ENCODE measurements at places on chromosomes 7 and 10. TPM values are rescaled to one million over a fixed set of nuclear protein-coding genes. Genes with fewer than 3 reads are reported as not detected.

- H3K27ac ChIP-seq: no peak overlapping the region
- no peak for DNase-seq
- peaks cover 90% of the 10 kb centered on the region for H3K36me3 ChIP-seq
- no peaks in the 10 kb centered on the region for H3K27me3 ChIP-seq
Observed at GRCh38 chr10:130167707-130168106, 31.5 kb downstream of the GLRX3 start.

GRCh38 chr10:13885238-13885990 lies 298.6 kb downstream of the PRPF18 start:
- H3K4me3 ChIP-seq: no peak overlapping the region
- DNase-seq: no peak
- no peaks in the 10 kb centered on the region for H3K36me3 ChIP-seq
- no peaks in the 10 kb centered on the region for H3K4me1 ChIP-seq
- no peak overlapping the region for H3K27ac ChIP-seq
- no peaks in the 10 kb centered on the region for H3K27me3 ChIP-seq

DNA sequence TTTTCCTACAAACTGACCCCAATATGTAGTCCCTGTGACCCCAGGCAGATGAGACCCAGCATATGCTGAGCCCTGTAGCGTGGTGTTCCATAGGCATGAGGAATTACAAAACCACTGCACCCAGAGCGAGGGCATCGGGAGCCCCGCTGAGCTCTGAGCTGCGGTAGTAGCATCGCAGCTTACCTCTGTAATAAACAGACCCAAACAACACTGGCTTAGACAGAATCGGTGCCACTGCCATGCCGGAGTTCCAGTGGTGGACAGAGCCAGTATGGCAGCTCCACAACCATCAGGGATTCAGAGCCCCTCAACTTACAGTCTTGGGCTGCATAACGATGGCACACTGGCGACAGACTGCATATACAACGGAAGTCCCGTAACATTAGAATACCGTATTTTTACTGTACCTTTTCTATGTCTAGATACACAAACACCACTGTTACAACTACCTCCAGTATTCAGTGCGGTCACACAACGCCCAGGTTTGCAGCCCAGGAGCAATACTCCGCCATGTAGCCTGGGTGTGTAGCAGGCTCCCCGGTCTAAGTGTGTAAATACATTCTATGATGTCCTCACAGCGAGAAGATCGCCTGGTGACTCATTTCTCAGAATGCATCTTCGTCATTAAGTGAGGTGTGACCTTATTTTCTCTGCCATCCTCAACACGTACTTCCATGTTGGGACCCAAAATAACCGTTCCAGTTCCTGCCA lies 68.8 kb downstream of the PROSER2 start:
- no peaks in the 10 kb centered on the region for H3K4me1 ChIP-seq
- H3K27me3 ChIP-seq: no peaks in the 10 kb centered on the region
- H3K36me3 ChIP-seq: no peaks in the 10 kb centered on the region
- DNase-seq: no peak
- no peak overlapping the region for H3K27ac ChIP-seq

GRCh38 chr10:122034149-122034756 lies 45.3 kb downstream of the TACC2 start:
- no peaks in the 10 kb centered on the region for H3K36me3 ChIP-seq
- DNase-seq: no peak
- no peak overlapping the region for H3K27ac ChIP-seq
- H3K27me3 ChIP-seq: no peaks in the 10 kb centered on the region
- peaks cover 14% of the 10 kb centered on the region for H3K4me1 ChIP-seq

GRCh38 chr10:36759141-36759805 lies 366.1 kb upstream of the ANKRD30A start:
- peak; percentile 20 for DNase-seq
- H3K27ac ChIP-seq: no peak overlapping the region
- H3K4me1 ChIP-seq: no peaks in the 10 kb centered on the region
- H3K36me3 ChIP-seq: no peaks in the 10 kb centered on the region
- no peaks in the 10 kb centered on the region for H3K27me3 ChIP-seq

- DNase-seq: no peak
- H3K36me3 ChIP-seq: no peaks in the 10 kb centered on the region
- H3K4me1 ChIP-seq: no peaks in the 10 kb centered on the region
- no peak overlapping the region for H3K27ac ChIP-seq
- no peak overlapping the region for H3K4me3 ChIP-seq
Observed at GRCh38 chr7:109956916-109957315, 1134.0 kb upstream of the LRRN3 start.

DNA sequence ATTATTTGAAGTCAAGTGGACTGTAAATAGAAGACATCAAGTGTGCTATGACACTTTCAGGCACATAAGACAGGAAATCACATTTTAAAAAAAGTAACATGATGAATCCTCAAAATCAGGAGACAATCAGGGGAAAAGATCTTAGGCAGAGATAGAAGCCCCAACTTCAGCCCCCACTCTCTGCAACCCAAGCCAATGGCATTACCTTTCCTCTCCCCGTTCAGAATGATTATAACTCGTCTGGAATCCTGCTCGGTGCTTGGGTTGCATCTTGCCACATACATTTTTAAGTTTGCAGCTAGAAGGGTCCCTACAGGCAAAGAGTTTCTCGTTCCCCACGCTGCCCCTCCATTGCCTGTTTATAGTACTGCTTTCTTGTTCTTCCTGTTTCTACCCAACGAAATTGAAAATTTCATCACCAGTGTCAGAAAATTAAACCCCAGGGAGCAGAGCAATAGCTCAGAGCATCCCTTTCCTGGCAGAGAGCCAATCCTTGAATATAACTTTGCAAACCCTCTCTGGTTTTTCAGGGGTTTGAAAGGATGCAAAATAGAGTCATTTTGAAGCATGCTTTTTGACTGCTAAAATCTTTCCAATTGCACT lies 260.5 kb upstream of the AOAH start:
- H3K36me3 ChIP-seq: no peaks in the 10 kb centered on the region
- H3K27ac ChIP-seq: no peak overlapping the region
- no peaks in the 10 kb centered on the region for H3K27me3 ChIP-seq
- no peak for DNase-seq
- no peaks in the 10 kb centered on the region for H3K4me1 ChIP-seq

GRCh38 chr10:54434782-54435181 lies 366.2 kb downstream of the PCDH15 start:
- H3K27me3 ChIP-seq: no peaks in the 10 kb centered on the region
- H3K4me3 ChIP-seq: no peak overlapping the region
- no peak for DNase-seq
- no peaks in the 10 kb centered on the region for H3K4me1 ChIP-seq

DNA sequence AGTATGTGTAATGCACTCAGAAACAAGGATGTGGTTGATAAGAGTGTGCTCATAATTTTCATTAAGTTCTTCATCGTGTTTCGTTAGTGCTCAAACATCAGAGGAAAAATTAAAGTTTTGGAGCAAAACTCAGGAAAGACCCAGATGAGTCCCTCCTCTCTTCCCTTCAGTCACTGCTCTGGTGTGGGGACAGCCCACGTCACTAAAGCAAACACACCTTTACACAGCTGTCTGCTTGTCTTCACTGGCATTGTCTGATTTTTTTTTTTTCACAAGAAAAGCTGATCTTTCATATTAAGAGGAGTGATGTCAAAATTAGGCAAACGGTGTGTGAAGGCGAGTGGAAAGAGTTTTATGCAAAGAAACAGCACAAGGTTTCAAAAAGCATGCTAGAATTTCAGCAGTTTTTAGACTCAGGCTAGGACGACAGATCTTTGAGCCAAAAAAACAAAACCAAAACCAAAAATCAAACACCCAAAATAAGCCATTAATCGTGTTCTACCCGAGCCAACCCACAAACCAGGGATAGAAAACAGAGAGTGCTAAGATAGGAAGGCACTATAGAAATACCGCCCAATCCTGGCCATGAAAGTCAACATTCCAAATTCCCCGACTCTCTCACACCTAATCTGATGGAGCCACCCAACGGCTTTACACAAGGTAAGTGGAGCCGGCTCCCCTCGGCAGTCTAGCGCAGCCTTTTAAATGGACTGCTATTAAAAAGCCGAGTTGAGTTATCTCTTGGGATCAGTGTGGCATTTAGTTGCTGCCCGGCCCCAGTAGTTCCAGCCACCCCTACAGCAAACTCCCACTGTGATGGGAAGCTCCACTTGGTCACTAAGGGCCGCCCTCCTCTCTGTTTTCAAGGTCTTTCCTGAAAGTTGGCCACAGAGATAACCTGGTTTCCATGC lies 27.9 kb upstream of the GATA3 start:
- peak overlapping the region; percentile 28 for H3K4me3 ChIP-seq
- H3K4me1 ChIP-seq: no peaks in the 10 kb centered on the region
- H3K27ac ChIP-seq: no peak overlapping the region
- peaks cover 7% of the 10 kb centered on the region for H3K27me3 ChIP-seq

GRCh38 chr7:30347226-30348082 lies 63.1 kb downstream of the ZNRF2 start:
- H3K4me1 ChIP-seq: peaks cover 61% of the 10 kb centered on the region
- peak overlapping the region; percentile 56 for H3K27ac ChIP-seq
- H3K27me3 ChIP-seq: no peaks in the 10 kb centered on the region
- H3K36me3 ChIP-seq: no peaks in the 10 kb centered on the region
- no peak overlapping the region for H3K4me3 ChIP-seq

DNA sequence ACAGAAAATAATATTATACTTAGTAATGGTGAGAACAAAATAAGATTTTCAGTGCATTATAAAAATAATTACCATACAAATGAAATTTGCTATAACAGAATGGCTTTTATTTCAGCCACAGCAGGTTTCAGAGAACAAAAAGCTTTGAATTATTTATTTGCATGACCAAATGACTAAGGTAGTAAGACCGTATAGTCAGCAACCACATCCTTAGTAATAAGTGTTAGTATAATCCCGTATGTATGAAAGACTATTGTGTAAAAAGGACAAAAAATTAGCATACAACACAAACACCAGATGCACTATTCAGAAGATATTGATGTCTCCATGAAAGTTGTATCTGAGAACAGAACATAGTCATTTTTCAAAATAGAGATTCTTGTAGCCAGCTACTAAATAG lies 12.2 kb downstream of the PDZD8 start:
- no peak overlapping the region for H3K4me3 ChIP-seq
- H3K36me3 ChIP-seq: no peaks in the 10 kb centered on the region
- H3K27me3 ChIP-seq: no peaks in the 10 kb centered on the region
- peaks cover 65% of the 10 kb centered on the region for H3K4me1 ChIP-seq
- DNase-seq: no peak
- peak overlapping the region; percentile 26 for H3K27ac ChIP-seq

GRCh38 chr7:2572101-2572842 lies 13.5 kb downstream of the IQCE start:
- DNase-seq: peak; percentile 52
- H3K4me3 ChIP-seq: no peak overlapping the region
- peaks cover 33% of the 10 kb centered on the region for H3K36me3 ChIP-seq
- no peaks in the 10 kb centered on the region for H3K27me3 ChIP-seq

GRCh38 chr7:94274828-94275227 lies 119.9 kb upstream of the COL1A2 start:
- H3K27ac ChIP-seq: no peak overlapping the region
- no peaks in the 10 kb centered on the region for H3K36me3 ChIP-seq
- no peak for DNase-seq
- H3K4me3 ChIP-seq: no peak overlapping the region
- H3K27me3 ChIP-seq: no peaks in the 10 kb centered on the region
- H3K4me1 ChIP-seq: no peaks in the 10 kb centered on the region

DNA sequence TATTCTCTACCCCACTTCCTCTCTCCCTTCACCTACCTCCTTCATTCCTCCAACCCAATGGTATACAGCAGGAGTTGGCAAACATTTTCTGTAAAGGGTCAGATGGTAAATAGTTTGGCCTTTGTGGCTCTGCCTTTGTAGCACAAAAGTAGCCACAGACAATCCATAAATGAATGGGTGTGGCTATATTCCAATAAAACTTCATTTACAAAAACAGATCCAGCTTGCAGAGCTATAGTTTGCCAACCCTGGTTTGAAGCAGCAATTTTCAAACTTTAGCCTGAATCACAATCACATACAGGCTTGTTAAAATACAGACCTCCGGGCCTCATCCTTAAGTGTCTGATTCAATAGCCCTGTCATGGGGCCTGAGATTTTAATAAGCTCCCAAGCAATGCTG lies 110.5 kb downstream of the CPEB3 start:
- peaks cover 14% of the 10 kb centered on the region for H3K36me3 ChIP-seq
- no peak overlapping the region for H3K4me3 ChIP-seq
- H3K27ac ChIP-seq: no peak overlapping the region
- H3K4me1 ChIP-seq: no peaks in the 10 kb centered on the region
- H3K27me3 ChIP-seq: no peaks in the 10 kb centered on the region

DNA sequence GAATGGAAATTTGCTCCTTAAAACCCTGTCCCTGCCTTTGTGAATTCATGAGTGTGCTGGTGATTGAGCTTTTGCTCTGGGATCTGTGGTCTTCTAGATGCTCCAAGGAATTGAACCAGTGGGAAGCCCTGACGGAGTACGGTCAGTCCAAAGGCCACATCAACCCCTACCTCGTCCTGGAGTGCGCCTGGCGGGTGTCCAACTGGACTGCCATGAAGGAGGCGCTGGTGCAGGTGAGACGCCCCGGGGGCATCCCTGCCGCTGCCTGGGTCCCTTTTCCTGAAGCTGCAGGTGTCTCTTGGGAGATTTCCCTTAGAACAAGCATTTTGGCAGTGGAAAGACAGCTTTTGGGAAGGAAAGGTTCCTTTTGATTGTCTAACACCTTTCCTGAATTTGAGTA lies 100.3 kb downstream of the TRRAP start:
- H3K27me3 ChIP-seq: no peaks in the 10 kb centered on the region
- no peak overlapping the region for H3K27ac ChIP-seq
- peaks cover 100% of the 10 kb centered on the region for H3K36me3 ChIP-seq
- DNase-seq: no peak
- H3K4me1 ChIP-seq: no peaks in the 10 kb centered on the region

- H3K4me3 ChIP-seq: no peak overlapping the region
- H3K27me3 ChIP-seq: peaks cover 17% of the 10 kb centered on the region
- H3K27ac ChIP-seq: no peak overlapping the region
- DNase-seq: no peak
- no peaks in the 10 kb centered on the region for H3K36me3 ChIP-seq
- peaks cover 25% of the 10 kb centered on the region for H3K4me1 ChIP-seq
Observed at GRCh38 chr7:116675812-116676355, 3.9 kb downstream of the MET start.

GRCh38 chr10:128642502-128642901 lies 516.3 kb upstream of the MKI67 start:
- no peaks in the 10 kb centered on the region for H3K36me3 ChIP-seq
- H3K27me3 ChIP-seq: no peaks in the 10 kb centered on the region
- no peak for DNase-seq
- H3K27ac ChIP-seq: no peak overlapping the region

GRCh38 chr7:75931680-75932079 lies 16.7 kb downstream of the POR start:
- H3K4me3 ChIP-seq: no peak overlapping the region
- peaks cover 16% of the 10 kb centered on the region for H3K36me3 ChIP-seq
- H3K4me1 ChIP-seq: peaks cover 24% of the 10 kb centered on the region
- no peaks in the 10 kb centered on the region for H3K27me3 ChIP-seq
- H3K27ac ChIP-seq: no peak overlapping the region

GRCh38 chr10:10007957-10008356 lies 1009.7 kb upstream of the CELF2 start:
- no peak overlapping the region for H3K27ac ChIP-seq
- H3K27me3 ChIP-seq: no peaks in the 10 kb centered on the region
- no peak for DNase-seq
- no peak overlapping the region for H3K4me3 ChIP-seq

Gene CRHR2
- not detected for total RNA-seq

Gene TLX1
- total RNA-seq: 7.0 TPM

Gene EIF3A
- total RNA-seq: 125 TPM

Gene EGR2
- not detected for total RNA-seq

Gene ZNF394
- 16.9 TPM for total RNA-seq

Gene FAM221A
- total RNA-seq: 30.3 TPM

Gene GPR26
- not detected for total RNA-seq

Gene GET4
- 22.4 TPM for total RNA-seq

Gene UTF1
- total RNA-seq: not detected

Gene MUC12
- total RNA-seq: not detected

Gene SLF2
- total RNA-seq: 49.9 TPM

Gene CLEC5A
- total RNA-seq: not detected

Gene CNPY1
- 0.18 TPM for total RNA-seq

Measured in stomach (tissue), 19 donors.